HFFc6 (cell line): ENCODE measurements at places on chromosomes 16 and 17. TPM values are rescaled to one million over a fixed set of nuclear protein-coding genes. Genes with fewer than 3 reads are reported as not detected.

Gene OSGIN1
- total RNA-seq = 4.3 to 7.8 TPM (median 4.7 TPM) in 3 replicates

DNA sequence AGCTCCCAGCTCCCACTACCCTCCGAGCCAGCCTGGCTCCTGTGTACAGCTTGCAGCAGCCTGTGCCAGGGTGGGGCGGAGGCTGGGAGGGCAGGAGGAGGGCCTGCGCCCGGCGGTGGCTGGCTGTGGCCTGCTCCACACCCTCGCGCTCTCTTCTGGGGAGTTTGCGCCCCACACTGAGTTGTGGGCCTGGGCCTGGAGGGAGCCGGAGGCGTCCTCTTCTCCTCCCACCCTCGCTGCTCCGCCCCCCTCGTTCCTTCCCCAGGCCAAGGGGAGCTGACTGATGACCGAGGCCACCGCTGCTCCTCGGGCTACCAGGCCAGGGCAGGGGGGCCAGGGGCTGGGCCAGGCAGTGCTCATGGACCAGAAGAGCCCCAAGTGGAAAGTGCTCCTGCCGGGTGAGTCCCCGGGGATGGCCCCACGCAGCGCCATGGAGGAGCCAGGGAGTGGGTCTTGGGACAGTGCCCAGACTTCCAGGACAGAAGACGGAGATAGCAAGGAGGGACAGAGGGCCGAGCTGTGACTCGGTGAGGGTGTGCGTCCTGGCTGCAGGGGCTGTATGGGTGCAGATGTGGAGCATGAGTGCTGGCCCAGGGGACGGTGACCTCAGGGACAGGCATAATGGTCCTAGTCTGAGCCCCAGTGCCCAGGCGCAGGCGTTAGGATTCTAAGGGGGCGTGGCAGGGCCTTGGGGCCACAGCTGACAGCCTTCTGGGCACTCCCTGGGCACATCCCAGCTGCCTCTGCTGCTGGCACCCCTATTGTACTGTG is 242.1 kb upstream of the GSE1 start:
- peak; percentile 45 for DNase-seq

DNA sequence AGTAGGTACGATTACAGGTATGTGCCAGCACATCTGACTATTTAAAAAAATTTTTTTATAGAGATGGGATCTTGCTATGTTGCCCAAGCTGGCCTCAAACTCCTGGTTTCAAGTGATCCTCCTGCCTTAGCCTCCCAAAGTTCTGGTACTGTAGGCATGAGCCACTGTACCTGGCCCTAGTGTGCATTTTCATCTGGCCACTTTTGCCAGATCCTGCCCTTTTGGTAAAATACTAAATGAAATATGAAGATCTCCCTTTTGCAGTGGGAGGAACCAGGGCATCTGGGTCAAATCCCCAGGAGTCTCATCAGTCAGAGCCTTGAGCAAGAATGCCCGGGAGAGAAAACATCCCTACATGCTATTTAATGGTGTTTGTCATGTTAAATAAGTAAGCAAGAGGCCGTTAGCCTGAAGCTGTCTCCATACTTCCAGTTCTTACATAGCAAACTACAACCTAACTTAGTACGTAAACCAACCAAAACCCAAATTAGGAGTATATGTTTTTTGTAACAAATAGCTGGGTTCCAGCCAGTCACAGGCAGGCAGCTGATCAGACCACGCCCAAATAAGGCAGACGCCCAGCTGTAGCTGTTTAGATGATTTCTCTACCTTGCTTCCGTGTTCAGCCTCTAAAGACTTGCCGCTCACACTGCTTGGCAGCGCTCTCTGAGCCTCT is 46.5 kb upstream of the CLEC18A start:
- DNase-seq = no peak

DNA sequence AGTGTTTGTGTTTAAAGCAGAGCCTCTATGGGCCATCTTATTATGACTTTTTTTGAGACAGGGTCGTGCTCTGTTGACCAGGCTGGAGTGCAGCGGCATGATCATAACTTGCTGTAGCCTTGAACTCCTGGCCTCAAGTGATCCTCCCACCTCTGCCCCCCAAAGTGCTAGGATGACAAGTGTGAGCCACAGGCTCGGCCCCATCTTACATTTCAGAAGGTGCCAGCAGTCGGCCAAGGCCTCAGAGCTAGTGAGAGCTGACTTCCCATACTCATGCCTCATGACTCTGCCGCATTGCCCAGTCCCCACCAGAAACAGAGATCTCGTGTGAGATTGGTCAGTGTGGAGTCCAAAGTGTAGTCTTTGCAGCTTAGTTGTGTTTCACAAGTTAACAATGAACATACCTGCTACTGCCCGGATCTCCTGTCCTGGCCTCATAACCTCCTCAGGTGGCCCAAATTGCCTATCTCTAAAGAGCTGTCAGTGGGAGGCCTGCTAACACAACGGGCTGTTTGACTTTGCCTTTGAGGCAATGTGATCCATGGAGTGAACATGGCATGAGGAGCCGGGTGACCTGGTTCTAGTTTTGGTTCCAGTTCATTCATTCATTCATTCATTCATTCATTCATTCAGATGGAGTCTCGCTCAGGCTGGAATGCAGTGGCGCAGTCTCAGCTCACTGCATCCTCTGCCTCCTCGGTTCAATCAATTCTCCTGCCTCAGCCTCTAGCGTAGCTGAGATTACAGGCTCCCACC is 13.7 kb downstream of the MINK1 start:
- no peak for DNase-seq

- DNase-seq = no peak
These were observed 108.2 kb downstream of the VAT1L start for GRCh38 chr16:77896415-77897128.

DNA sequence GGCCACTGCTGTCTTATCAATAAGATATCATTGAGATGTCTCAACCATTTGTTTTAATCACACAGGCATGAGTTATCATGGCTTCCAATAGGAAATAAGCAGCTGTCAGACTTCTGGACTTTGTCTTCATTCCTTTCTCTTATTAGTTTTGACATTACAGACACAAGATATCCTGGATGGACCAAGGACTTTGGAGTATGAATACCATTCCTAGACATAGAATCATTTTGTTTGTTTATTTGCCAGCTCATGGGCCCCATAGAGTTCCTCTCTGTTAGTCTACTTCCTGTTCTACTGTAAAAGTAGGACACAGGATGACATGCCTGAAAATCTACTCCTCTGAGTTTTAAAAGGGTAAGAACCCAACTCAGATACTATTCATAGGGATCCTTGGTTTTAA is 77.7 kb upstream of the KCNJ16 start:
- DNase-seq = peak; percentile 32

DNA sequence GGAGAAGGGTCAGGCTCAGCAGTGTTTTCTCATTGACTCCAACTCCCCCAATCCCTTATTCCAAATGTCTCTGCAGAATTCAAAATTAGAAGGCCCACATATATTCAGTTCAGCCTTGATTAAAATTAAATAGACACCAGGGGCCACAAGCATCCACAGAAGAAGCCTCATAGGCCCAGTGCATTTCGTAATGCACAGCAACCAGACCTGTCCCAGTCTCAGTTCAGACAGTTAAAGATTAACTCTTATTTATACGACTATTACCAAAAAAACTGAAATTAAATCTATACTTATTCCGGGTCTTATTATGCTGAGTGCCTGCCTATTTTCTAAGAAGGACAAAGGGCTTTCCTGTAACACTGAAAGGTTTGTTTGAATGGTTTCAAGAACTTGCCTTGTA is 41.8 kb upstream of the GSG1L start:
- DNase-seq = no peak

- DNase-seq = peak; percentile 59
These were observed 5.5 kb downstream of the GAS2L2 start for GRCh38 chr17:35747540-35748017.

Gene ARHGDIG
- total RNA-seq = not detected in 3 replicates

Gene TMEM100
- 0.13 TPM in 1 of 3 replicates, not detected in the others for total RNA-seq

GRCh38 chr17:76581515-76581914 is 4.1 kb downstream of the ST6GALNAC2 start:
- no peak for DNase-seq

Gene APOBR
- total RNA-seq = not detected in 3 replicates

DNA sequence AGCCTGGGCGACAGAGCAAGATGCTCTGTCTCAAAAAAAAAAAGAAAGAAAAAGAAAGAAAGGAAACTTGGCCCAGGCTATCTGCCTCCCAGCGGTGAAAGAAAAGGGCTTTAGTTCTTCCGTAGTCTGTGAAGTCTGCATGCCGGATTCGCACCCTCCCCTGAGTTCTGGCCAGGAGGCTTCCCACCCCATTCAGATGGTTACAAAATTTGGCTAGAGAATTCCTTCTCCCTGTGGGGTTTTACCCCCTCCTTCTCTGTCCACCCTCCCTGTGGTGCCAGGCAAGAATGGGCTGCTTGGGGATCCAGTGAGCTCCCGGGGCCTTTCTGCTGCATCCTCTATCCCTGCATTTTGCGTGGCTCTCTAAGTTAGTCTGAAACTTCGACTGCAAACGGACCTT is 37.8 kb downstream of the PAFAH1B1 start:
- no peak for DNase-seq

Gene SLFN12
- 24.9 and 31.0 TPM in 2 replicates for total RNA-seq

DNA sequence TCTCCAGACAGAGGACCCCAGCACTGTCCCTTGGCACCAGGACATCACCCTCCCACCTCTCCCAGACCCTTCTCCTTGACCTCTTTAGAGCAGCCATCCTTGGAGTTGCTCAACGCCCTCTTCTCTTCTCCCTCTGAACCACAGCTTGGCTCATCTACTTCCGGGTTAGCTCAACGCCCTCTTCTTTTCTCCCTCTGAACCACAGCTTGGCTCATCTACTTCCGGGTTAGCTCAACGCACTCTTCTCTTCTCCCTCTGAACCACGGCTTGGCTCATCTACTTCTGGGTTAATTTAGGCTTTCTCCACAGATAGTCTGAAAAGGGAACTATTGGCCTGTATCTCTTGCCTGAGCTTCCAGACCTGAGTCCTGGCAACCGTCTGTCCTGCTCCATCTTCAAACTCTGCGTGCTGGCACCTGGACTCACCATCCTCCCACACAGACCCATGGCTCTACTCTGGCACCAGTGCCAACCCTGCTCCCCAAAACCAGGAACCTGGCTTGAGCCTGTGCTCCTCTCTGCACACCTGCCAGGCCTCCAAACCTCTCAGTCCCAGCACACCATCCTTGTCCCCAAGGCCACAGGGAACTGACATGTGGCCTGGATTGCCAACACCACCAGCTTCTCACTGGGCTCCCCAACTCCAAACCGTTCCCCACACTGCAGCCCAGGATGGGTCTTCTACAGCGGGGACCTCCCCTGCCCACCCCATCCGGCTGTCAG is 25.3 kb upstream of the FAAP100 start:
- no peak for DNase-seq

DNA sequence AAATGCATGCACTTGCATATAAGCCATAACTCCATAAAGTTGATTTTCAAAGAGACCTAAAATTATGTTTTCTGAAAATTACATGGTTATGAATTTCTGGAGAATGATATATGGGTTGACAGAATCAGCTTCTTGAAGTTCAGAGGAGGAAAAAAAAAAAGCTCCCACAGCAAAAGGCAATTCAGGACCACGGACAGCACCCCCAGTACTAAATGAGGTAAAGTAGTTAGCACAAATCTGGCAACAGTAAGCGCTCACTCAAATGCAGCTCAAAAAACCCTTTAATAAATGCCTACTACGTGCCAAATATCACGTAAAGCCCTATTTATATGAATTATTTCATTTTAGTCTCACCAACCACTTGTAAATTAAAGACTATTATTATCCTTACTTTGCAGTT is 135.2 kb downstream of the SHISA9 start:
- DNase-seq = no peak
